ENCODE measurements at places on chromosomes 16 and 17. TPM values are rescaled to one million over a fixed set of nuclear protein-coding genes. Genes with fewer than 3 reads are reported as not detected.

DNA sequence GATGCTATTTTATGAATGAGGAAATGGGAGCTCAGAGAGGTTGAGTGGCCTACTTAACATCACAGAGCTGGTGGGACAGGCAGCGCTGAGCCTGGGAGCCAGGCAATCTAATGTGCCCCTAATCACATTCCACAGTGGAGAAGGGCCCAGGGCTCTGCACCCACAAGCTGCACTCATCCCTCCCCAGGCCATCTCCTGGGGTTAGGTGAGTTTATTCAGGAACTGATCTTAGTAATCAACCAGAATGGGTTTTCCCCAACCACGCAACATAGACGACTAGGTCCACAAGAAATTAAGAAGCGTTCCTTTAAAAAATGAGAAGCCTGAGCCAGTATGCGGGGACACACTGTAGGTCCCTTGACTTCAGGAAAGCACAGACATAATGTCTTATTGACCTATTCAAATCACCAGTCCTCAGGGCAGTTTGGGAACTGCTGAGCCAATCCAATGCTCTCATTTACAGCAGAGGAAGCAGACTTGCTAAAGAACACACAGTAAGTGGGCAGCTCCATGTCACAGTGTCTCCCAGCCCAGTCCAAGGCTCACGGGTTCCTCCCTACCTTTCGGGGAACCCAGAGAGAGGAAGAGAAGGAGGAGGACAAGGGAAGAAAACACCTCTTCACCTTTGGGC is 2.3 kb downstream of the MPP3 start:
- no peak for DNase-seq

- DNase-seq: no peak
These were observed 25.8 kb downstream of the POLR2A start for GRCh38 chr17:7509937-7510336.

DNA sequence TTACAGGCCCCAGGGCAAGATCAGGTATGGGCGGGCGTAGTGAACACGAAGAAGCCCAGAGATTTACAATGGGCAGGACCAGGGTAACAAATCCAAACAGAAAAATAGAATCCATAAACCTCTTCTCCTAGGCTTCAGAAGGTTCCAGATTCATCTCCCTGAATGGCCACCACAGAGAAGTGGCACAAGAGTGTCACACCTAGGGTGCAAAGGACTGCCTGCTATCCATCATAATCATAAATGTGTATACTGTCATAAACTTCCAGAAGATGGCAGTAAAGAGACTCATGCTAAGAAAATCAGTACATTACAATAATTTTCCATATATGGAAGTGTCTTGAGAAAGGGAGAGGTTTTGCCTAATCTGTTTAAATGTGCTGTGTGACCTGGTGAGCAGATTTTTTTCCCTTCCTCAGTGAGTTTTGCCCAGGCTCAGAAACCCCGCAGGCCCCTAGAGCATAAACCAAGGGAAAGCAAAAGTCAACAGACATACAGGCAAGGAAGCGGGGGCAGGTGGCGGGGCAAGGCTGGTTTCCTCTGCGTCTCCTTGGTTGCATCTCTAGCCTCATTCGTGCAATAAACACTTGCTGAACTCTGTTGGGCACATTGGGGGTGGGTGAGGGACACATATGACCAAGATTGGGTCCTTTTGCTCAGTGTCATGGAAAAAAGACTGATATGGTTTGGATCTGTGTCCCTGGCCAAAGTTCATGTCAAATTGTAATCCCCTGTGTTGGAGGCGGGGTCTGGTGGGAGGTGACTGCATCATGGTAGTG is 92.0 kb upstream of the CDH5 start:
- DNase-seq: no peak

DNA sequence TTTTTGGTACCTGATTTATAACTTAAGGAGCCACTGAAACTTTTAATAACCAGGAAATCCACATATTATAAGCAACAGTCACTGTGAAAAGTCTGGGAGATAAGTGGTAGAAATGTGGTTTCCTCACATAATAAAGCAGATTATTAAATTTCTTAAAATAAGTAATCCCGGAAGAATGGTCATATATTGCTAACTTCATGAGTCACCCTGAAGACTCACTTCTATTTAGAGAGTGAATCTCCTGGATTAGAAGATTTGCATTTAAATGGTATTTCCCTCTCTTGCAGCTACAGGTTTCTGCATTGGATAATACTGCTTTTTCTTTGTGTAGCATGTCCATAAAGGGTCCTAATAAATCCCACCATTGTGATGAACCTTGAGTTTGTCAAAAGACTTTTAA is 1286.8 kb upstream of the CDH8 start:
- no peak for DNase-seq

DNA sequence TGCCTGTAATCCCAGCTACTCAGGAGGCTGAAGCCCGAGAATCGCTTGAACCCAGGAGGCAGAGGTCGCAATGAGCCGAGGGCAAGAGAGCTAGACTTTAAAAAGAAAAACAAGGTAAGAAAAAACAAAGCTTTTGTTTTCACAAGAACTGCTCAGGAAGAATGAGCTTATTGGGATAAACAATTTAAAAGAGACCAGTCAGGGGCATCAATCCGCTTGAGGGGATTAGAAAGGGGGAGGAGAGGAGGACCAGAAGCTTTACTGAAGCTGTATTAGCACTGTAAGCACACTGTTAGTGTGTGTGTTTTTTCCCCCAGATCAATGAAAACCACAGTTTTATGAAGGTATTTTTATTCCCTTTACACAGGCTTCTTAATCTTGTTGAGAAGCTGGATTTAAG is 8.8 kb downstream of the TMEM170A start:
- DNase-seq: no peak

- no peak for DNase-seq
These were observed 26.5 kb upstream of the LASP1NB start for GRCh38 chr17:38898812-38899348.

DNA sequence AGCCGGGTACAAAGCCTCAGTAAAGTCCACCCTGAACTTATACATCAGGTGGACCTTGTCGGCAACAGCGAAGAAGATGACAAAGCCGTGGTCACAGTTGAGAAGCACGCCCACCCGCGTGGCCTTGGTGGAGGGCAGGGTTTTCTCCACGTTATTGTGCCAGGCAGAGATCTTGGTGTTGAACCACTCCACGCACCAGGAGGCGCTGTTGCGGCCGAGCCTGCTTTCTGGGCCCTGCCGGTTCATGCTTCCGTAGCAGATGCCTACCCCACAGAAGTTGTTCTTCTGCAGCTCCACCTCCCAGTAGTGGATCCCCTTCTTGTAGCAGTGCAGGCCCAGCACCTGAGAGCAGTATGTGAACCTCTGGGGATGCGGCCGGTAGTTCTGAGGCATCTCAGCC is 22.1 kb downstream of the TRIM25 start:
- no peak for DNase-seq

The FTO gene
- total RNA-seq: 88.6 TPM

The PRR35 gene
- total RNA-seq: not detected

The RBBP6 gene
- total RNA-seq: 13.6 TPM

The PLD6 gene
- total RNA-seq: 6.6 TPM

The MT1F gene
- total RNA-seq: not detected

All from MG63 (cell line).